ENCODE measurements at places on chromosomes 7 and 10.

- no peak for DNase-seq
Measured at GRCh38 chr10:77679217-77679616, 41.6 kb upstream of the KCNMA1 start.

DNA sequence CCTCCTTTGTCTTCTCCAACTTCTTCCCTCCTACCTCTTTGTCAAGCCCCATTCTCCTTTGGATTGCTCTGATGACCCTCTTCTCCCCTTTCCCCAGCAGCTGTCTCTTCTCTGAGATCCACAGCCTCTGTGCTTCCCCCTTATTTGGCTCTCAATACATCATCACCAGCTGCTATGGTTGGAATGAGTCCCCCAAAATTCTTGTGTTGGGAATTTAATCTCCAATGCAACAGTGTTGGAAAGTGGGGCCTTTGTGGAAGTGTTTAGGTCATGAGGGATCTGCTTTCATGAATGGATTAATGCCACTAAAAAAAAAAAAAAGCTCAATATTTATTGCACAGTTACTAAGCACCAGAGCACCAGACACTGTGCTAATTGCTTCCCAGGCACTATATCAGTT lies 39.2 kb upstream of the FRMD4A start:
- DNase-seq = no peak

GRCh38 chr10:78196396-78196795 lies 162.7 kb downstream of the RPS24 start:
- DNase-seq = no peak

DNA sequence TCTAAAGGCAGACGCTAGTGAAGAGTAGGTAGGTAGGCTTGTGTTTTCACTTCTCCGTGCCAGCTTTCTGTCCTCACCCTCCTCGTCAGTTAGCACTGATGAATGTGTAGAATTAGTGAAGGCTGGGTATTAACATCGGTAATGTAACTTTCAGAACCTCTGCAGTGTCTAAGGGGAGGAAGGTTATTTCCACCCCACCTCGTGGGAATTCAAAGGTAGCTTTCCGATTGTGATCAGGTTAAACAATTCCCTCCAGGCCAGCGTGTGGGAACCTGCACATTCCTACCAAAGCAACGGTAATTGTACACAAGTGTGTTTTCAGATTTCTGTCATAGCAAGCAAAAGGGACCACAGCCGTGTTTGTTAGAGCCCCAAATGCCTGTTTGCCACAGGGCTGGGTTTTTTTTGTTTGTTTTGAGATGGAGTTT lies 405.0 kb upstream of the GALNT17 start:
- no peak for DNase-seq

- DNase-seq = no peak
Measured at GRCh38 chr7:32048970-32049491, 21.2 kb downstream of the PDE1C start.

DNA sequence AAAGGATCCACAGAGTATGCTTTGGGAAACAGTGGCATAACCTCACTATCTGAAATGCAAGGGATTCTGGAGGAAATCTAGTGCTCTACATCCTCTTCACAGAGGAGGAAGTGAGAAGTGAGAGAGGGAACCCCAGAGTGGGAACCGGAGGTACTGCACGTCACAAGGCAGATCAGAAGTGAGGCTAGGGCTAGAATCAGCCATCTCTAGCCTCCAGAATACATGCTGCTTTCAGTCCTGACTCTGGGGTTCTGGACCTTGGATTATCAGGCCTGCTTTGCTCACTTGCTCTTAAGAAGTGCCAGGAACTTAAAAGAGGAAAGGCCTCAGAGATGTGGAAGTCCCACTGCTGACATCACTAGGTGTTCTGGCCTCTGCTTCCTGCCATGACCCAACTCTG lies 25.7 kb downstream of the ZNF503 start:
- no peak for DNase-seq
